ENCODE measurements at places on chromosomes 4 and X. TPM values are rescaled to one million over a fixed set of nuclear protein-coding genes. Genes with fewer than 3 reads are reported as not detected.

DNA sequence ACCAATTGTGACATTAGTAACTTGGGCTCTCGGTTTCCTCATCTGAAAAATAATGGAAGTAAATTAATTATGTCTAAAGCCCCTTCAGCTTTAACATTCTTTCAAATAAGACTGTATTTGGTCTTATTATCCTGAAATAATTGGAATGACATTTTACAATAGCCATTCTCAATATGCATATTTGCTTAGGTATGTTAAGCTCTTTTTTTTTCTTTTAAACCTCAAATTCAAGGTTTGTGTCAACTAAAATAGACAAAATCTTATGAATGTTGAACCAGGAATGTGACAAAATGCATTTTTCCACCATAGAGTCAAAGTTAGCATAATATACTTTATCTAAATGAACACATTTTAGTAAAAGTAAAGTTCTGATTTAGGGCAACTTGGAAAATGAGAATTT lies 34.4 kb upstream of the TET2 start:
- no peak for DNase-seq

GRCh38 chrX:119654112-119654531 lies 38.8 kb downstream of the SEPTIN6 start:
- no peak for DNase-seq

DNA sequence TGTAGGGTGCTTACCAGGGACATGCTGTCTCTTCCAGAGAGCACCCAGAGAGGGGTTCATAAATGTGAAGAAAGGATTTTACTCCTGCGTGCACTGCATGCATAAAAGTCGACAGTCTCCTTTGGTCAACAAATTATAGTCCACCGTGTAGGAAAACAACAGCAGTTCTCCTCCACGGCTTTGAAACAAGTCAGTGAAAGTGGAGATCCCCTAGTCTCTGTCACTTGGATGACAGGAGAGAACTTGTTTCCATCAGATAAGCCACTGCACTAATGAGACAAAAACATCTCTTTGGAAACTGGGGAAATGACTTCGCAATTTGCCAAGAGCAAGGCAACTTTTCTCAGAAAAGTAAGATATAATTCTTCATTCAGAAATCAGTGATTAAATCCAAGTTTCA lies 9.7 kb downstream of the UNC5C start:
- DNase-seq, result no peak

- DNase-seq, result no peak
Observed at GRCh38 chrX:18582910-18583493, 88.9 kb downstream of the RS1 start.

Gene NUP62CL
- 1.3 TPM for total RNA-seq

Gene SOWAHB
- 6.3 TPM for total RNA-seq
